Activated CD4-positive, alpha-beta memory T cell treated with anti-CD3 and anti-CD28 coated beads for 36 hours (primary cell): ENCODE measurements at places on chromosomes 12 and 14.

GRCh38 chr12:97482143-97482693 is 19.6 kb downstream of the RMST start:
- DNase-seq = no peak

DNA sequence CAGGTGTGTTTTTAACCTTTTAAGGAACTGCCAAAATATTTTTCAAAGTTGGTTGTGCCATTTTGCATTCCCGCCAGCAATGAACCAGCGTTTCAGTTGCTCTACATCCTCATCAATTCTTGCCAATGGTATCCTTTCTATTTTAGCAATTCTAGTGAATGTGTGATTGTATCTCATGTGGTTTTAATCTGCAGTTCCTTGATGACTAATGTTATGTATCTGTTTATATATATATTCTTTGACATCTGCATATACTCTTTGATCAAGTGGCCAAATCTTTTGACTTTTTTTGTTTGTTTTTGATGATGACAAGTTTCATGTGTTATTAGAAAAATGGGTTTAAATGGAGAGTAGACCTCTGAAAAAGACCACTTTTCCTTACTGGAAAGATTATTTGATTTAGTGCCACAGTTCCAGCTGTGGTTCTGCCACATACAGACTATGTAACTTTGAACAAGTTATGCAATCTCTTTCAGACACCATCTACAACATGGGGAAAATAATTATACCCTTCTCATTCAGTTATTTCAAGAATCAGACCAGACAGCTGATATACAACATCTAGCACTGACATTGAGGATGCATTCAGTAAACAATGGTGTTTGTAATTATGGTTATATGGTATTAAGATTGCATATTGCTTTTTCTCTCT is 146.3 kb upstream of the CNOT2 start:
- no peak for DNase-seq

DNA sequence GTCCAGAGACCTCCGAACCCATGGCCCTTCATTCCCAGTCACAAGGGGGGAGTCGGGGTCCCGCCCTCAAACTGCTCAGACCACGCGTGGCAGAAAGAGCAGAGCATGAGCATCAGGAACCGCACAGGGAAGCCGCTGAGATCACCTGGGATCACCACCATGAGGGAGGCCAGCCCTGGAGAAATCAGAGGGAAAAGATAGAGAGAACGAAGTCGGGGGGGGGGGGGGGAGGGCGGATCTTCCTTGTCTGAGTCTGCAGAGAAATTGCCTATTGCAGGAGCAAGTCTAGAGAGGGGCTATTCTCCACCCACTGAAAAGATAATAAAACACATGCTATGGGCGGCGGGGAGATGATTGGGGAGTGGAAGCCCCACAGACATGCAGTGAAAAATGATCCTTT is 884 bp upstream of the TMEM132C start:
- no peak for DNase-seq

DNA sequence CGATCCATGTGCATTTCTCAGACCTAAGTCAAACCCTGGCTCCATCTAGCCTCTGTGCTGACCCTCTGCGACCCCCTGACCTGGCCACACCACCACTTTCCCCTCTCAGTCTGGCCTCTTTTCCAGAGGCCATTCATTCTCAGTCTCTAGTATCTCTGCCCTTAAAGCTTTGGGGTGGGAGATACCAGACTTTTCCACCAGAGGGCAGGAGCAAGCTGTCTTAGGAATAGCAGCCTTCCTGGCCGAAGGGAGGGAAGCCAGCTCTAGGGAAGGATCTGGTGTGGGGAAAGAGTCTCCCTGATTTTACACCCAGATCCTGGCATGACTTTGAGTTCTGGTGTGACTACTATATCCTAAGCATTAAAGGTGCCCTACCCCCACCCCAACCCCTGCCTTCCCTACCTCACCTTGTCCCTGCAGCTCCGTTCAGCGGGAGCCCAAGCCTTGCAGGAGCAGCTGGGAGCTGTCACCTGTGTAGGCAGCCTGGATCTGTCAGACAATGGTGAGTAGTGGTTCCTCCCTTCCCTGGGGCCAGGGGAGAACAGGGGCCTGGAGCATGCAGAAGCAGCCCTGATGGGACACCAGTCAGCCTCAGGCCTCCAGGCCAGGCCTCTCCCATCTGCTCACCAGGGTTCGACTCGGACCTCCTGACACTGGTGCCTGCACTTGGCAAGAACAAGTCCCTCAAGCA is 6.6 kb downstream of the CARMIL3 start:
- peak; percentile 83 for DNase-seq

- no peak for DNase-seq
These were observed 111.0 kb upstream of the NCOR2 start for GRCh38 chr12:124678421-124678893.

DNA sequence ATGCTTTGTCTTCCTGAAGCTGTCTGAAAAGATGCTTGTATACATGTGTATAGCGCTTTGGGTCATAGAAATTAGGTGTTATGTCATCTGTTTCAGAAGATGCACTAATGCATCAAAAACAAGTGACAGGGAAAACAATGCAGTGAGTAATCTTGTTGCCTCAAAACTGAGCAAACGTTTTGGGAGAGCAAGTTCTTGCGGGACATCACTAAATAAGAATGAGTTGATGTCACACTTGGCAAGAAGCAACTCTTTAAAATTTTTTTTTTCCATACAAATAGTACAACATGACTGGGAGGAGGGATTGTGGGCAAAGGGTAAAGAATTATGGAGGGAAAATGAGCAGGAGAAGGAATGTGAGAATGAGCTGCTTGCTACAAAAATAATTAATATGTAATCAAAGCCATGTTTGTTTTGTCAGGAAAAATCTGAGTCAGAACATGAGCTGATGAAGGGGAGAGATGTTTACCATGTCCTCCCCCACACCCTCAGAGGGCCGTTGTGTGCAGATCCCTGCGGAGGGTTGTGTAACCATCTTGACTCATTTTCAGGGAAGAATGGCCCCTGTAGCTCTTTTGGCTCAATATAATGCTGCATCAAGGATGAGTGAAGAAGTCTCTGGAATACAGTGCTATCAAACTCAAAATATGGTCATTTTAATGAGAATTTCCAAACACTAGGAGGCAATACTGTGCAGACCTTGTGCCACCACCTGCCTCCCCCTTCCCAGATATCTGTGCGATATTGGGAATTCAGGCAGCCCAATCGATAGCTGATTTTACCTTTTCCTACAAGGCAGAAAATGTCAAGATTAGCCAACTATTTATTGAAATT is 41.4 kb downstream of the BORCS5 start:
- no peak for DNase-seq

- DNase-seq = peak; percentile 32
These were observed 7.7 kb upstream of the TMEM132D start for GRCh38 chr12:129911428-129912049.

DNA sequence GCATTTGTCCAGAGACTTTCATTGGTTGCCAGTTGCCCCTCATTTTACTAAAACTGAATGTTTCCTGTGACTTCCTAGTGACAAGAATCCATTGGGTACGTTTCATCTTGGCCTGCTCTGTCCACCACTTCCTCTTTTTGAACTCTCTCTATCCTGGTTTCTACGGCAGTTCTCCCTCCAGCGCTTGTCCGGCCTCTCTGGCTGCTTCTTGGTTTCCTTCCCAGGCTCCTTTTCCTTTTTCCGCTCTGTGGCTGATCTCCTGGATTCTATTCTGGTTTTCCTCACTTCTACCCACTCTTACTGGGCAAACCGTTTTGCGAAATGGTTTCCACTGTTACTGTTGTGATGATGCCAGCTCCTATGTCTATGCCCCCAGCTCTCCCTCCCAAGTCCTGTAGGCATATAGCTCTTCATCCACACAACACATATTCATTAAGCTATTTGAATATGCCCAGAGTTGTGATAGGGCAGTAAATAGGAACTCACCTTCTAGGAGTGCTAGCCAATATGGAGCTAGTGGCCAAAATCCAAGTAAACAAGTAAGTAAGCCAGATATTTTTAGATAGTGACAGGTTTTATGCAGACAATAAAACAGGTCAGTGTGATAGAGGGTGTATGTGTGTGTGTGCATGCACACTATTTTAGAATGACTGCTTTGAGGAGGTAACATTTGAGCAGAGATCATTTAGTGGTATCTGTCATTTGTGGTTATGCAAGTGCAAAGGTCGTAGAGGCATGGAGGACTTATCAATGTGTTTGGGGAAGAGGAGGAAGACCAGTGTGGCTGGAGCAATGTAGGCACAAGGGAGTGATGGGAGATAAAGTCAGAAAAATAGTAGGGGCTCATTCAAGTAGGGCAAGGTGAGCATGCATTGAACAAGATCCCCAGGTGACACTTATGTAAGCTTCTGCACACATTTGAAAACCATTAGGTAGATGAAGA is 27.9 kb upstream of the CTDSP2 start:
- DNase-seq = no peak

DNA sequence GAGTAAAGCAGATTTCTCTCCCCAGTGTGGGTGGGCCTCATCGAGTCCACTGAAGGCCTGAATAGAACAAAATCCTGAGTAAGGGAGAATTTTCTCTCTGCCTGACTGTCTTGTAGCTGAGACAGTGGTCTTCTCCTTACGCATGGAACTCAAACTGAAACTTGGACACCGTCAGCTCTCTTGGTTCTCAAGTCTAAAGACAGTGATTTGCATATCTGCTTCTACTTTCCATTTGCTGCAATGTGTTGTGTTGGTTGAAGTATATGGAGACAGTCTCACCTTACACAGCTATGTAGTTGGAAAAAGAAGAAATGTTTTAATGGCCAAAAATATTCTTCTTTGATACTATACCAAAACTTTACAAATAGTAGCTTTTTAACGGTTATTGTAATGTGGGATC is 160.2 kb upstream of the LMNTD1 start:
- DNase-seq = no peak

DNA sequence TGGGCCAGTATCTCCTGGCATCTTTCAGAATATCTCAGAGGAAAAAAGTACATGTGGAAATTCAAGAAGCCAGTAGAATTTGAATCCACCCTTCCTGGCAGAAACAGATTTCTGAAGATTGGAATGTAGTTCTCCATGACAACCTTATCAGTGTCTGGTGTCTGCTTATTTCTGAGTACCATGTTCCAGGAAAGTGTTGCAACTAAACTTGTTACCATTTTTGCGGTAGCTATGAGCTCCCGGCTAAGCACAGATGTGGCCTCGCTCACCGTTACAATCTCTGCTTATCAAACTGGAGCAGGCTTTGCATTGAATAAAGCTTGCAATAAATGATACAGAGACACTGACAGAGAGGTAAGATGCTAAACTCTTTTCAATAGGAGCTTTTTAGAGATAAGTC is 13.0 kb upstream of the ITPR2 start:
- DNase-seq = no peak

DNA sequence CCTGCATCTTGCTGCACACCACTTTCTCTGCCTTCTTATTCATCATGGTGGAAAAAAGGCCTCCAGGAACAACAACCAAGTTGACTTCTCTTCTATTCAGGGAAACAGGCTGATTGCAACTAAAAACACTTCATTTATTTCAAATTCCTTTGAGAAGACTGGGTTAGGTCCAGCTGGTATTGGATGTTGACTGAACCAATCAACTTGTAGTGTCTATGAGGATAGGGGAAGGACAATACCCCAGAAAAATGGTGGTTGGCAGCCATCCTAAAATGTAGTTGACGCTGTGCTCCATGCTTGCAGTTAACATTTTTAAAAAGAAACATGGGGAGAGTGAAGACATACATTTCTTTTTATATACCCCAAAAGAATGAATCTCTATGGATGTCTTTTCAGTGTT is 34.4 kb upstream of the CRADD start:
- DNase-seq = no peak

DNA sequence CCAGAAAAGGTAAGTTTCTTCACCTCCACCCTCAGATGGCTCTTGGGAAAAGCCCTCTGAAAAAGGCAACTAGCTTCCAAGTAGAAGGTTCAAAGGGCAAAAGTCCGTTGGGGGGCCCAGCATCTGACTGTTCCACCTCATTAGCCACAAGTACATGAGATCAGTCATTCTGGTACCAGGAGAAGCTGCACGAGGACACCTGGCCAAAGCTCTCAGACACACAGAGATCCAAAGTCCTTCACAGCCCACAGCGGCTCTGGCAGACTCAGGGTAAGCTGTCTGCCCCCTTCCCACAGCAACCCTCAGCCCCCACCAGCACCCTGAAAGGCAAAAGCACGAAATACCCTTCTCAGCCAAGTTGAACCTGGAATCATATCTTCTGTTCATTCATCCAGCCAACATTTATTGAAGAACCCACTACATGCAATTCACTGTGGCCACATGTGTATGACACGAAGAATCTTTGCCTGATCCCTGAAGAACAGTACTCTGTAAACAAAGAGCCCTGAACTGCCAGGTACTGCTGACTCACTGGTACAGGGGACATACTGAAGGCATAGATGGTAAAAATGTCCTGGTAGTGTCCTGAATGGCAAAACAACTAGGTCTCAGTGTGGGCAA is 19.0 kb downstream of the SLC7A7 start:
- DNase-seq = no peak

GRCh38 chr12:88472775-88473174 is 107.5 kb downstream of the KITLG start:
- DNase-seq = no peak

GRCh38 chr14:87205811-87206210 is 787.2 kb downstream of the GALC start:
- DNase-seq = no peak

DNA sequence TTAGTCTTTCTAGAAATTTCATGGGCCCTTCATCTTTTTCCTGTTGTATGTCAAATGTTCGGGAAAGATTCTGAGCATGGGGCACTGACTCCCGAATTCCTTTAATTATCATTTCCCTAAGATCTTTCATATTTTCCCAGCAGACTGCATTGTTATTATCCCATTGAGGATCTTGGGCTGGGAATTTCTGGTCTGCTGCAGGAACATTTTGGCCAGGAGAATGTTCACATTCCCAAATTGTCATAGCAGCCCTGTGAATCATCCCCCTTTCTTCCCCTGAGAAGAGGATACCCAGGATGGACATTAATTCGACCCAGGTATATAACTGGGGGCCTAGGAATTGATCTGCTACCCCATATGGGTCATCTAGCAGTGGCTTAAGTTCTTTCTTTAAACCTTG is 112.5 kb downstream of the RIN3 start:
- no peak for DNase-seq

DNA sequence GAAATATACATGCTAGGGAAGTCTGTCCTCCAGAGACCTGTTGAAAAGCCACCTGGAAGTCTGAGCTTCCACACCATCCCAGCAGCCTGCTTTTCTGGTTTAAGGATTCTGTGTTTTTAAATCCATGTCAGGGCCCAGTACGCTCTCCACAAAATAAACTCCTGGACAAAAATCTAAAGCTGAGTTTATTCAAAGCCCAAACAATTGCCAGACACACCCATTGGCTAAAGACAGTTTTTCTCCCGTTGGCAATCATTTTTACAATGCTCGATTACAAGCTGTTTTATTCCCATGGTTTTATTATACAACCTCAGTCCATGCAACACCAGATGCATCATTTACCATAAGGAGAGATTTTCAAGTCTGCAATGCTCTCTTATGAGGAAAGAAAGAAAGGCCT is 94.5 kb downstream of the MYRFL start:
- DNase-seq = no peak

DNA sequence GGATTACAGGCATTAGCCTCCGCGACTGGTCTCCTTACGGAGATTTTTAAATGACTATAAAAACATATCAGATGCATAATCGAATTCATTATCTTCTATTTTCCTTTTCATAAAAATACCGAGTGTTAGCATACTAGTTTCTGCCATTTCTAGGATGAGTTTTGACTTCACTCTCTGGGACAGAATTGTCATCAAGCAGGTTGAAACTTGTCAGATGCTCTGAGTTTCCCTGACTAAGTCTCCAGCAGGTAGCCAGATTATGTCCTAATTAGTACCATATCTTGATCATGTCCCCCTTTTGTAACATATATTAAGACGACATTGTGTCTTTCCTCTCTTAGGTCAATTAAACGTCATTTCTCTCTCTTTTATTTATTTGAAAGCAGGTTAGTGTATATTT is 103.5 kb upstream of the RASSF8 start:
- no peak for DNase-seq
